Activated CD4-positive, CD25-positive, alpha-beta regulatory T cell (primary cell): ENCODE measurements at places on chromosomes 4 and X.

DNA sequence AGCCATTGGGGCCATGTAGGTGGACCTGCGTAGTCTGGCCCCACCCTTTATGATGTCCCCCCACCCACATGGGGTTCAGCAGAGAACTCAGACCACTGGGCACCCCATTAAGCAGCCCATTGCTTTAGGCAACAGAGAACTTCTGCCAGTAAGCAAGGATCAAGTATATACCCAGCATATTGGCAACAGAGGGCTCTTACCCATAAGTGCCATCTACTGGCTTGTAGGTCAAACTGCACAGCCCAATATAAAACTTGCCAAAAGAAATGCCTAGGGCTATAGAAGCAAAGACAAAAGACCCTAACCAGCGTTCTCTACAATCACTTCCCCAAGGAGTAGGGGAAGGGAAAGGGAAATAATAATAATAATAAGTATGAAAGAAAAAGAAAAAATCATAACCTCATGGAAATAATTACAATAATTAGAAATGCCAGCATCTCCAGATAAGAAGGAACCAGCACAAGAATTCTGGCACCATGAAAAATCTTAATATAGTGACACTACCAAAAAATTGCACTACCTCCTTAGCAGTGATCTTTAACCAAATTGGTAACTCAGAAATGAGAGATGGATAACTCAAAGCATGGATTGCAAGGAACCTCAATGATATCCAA is 1090.7 kb downstream of the FAT4 start:
- DNase-seq, result no peak

- DNase-seq, result no peak
Measured at GRCh38 chr4:38152721-38153386, 192.7 kb downstream of the PTTG2 start.

- peak; percentile 3 for DNase-seq
Measured at GRCh38 chr4:113869743-113870375, 108.3 kb upstream of the CAMK2D start.

GRCh38 chrX:43898406-43899035 is 16.3 kb upstream of the MAOB start:
- DNase-seq, result no peak

- DNase-seq, result no peak
Measured at GRCh38 chrX:69813677-69814076, 197.8 kb downstream of the EDA start.

DNA sequence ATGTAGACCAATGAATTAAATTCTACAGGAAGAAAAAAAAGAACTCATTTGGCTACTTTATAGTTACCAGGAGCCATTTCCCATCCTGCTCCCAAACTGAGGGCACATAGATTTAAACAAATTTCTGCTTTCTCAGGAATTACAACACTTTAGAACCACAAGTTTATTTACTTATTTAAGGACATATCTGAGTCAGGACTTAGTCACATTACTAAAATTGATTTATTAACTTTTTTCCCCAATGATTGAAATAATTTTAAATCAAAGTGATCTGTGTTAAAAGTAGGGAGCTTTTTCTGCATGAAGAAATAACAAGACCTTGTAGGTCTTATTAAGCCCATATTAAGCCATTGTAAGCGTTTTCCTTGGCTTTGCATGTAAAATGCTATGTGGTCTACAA is 291.0 kb upstream of the HAND2 start:
- DNase-seq, result no peak

GRCh38 chrX:108165383-108166111 is 74.0 kb downstream of the ATG4A start:
- no peak for DNase-seq

- DNase-seq, result no peak
Measured at GRCh38 chr4:59838236-59838635, 1361.9 kb upstream of the ADGRL3 start.

DNA sequence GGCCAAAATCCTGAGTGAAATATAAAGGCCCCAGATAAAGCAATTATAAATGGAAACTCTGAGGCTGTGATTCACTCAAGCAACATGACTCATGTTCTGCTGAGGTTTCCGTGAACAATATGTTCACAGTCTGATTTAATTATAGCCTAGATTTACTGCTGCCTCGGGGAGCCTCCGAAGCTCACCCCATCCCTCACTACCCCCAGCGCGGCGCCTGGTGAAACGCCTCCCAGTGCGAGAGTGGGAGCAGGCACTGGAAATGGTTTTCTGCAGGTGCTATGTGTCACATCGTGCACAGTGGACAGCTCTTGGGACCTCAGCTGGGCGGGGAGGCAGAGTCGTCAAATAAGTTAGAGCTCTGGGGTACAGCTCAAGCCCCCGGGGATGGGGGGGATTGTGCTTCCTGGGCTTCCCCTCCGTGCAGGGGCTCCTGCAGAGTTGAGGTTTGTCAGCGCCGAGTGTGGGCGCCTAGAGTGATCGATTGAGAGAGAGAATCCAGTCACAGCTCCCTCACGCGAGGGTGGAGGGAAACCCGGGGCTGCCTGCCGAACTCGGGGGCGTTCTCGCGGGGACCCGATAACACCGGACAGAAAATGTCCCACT is 110.6 kb downstream of the PHKA2 start:
- no peak for DNase-seq
